ENCODE measurements at places on chromosomes 7 and 10.

DNA sequence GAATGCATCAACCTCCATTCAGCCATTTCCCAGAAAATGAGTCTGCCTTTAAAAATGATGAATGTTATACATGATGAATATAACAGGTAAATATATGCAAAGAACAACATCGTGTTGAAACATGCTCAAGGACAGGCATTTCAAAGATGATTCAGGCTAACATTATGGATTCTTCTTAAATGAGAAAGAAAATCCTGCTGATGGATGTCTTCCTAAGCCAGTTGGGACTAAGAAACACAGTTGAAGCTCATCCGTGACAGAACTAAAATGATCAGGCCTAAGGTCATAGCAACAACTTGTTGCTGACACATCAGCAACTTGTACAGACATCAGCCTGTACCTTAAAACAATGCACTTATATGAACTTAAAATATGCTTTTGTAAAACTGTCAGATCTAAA lies 267.9 kb downstream of the MAGI2 start:
- no peak for DNase-seq

DNA sequence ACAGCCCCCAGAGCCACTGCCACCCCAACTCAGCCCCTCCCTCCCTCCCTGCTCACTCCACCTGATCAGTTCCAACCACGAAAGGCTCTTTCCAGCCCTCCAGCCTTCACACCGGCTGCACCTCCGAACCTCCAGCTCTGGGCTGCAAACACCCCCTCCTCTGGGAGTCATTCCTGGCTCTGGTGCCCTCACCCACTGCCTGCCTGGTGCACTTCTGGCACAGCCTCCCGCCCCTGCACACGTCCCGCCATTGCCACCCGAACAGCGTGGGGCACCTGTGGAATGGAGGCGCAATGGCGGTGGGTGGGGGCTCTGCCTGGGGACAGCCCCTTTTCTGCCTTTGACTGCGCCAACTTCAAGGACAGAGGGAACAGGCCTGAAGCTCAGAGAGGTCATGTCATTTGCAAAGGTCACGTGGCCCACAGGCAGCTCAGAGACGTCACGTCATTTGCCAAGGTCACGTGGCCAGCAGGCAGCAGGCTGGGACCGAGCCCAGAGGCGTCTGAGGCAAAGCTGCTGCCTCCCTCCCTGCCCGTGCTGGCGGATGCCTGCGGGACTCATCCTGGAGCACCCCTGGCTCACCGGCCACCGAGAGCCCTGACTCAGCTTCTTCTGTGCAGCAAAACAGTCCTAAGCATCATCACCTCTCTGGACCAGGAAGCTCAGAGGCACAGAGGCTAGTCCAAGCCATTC lies 76.0 kb upstream of the DNAAF5 start:
- DNase-seq: no peak

- no peak for DNase-seq
Observed at GRCh38 chr10:133173860-133174640, 14.0 kb downstream of the KNDC1 start.

DNA sequence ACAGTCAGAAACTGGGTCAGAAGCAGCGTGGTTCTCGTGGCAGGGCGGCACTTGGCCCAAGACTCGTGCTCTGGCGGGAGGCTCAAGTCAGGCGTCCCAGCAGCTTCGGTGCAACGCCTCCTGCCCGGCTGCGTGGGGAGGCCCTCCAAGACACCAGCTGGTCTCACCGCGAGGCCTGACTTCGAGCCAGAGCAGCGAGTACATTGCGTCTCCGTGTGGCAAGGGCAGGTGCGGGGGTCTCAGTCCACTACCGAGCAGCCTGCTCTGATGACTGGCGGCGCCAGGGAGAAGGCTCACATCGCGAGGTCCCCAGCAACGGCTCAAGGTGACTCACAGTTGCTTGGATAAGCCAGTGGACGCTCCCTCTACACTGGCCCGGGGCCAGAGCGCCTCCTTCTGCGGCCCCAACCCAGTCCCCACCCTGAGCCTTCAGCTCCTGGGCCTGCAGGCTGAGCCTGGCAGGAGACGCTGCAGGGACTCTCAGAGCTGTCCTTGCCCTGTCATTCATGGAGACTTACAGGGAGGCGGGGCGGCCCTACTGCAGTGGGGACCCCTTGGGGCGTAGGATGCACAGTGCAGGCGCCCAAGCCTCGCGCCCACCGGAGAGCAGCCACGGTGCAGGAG lies 41.9 kb upstream of the PRKAR1B start:
- DNase-seq: peak; percentile 77

DNA sequence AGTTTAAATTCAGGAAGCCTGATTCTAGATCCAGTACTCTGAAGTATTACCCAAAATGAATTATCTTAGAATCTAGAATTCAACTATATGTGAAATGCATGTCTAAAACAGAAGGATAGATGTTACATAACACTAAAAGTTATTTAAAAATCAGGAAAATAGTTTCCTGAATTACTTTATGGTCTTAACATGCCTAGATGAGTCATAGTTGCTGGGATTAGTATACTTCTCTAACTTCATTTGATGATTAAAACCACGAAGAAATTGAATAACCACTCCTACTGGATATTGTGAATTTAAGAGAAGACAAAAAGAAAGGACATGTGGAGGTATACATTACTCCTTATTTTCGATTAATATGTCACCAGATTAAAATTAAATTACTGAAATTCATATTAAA lies 65.5 kb downstream of the ATAD1 start:
- DNase-seq: no peak

- no peak for DNase-seq
Observed at GRCh38 chr7:69800495-69800894, 202.2 kb downstream of the AUTS2 start.

- DNase-seq: no peak
Observed at GRCh38 chr10:109997233-109997632, 10.6 kb upstream of the ADD3 start.

DNA sequence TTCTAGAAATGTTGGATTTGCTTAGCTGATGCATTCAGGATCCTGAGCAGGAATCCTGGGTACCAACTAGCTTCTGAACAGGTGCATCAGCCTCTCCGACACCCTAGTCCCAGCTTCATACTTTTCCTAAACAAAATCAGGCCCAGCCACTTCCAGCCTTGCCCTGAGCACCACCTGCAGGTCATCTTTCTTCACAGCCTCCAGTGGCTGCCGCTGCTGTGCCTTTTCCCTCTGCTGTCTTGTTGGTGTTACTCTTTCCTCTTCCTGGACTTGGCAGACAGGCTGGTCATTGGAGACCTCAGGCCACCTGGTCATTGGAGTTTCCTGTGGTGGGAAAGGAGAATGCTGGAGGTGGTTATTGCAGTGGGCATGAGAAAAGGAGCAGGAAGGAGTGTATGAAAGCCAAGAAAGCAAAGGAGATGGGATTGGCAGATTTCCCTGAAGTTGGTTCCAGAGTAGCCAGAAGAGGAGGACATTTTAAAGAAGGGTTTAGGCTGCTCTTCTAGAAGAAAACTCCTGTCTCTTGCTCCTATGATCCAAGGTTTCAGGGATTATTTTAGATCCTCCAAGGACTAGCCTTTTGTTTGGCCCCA lies 48.2 kb upstream of the NFKB2 start:
- peak; percentile 46 for DNase-seq

GRCh38 chr10:86594535-86594934 lies 59.8 kb upstream of the OPN4 start:
- DNase-seq: no peak

DNA sequence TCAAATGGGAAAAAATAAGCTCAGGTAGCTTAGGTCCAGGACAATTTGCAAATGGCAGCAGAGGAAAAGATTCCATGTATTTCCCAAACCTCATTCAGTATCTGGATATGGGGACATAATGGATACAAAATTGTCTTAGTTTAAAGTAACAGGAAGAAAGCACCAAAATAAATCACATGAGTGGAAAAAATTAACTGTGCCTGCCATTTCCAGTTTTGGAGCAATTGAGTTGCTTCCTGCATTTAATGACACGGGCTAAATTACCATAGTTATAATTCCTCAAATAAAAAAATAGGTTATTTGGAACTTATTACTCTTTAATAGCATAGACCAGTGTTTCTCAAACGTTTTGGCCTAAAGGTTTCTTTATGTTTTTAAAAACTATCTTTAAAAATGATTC lies 6.3 kb upstream of the STAMBPL1 start:
- no peak for DNase-seq

GRCh38 chr7:131424219-131424822 lies 96.6 kb downstream of the MKLN1 start:
- no peak for DNase-seq

GRCh38 chr10:11415095-11415494 lies 196.4 kb downstream of the USP6NL start:
- DNase-seq: no peak

- DNase-seq: no peak
Observed at GRCh38 chr7:6360841-6361240, 86.9 kb downstream of the DAGLB start.

DNA sequence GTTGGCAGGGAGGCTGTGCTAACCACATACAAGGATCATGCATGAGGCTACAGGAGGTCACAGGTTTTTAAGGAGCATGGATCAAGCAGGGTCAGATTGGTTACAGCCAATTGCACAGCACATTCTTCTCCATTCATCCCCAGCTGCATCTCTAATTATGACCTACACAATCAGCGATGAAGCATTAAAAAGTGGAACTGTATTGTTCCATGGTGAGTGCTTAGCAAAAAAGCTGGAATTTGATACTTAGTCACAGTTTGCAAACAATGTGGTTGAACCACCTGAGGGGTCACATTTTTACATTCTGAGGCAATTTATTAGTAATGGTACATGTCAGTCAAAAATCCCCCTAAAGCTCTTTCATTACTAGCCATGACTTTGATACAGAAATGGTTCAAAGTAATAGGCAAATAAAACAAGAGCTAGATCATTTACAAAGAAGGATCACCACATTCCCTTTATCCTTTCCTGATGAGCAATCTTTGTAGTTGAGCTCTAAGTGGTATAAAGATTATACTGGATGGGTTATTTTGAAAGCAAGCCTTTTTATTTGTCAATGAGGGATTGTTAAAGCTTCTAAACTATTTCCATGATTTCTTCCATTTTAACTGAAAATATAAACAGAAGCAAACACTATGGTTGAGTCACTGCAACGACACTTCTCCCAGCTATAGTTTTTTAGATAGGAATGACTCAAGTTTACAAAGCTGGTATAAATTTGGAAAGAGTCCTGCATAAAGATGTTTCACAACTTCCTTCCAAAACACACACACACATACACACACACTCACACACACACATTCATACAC lies 217.8 kb upstream of the SEMA3A start:
- no peak for DNase-seq

- DNase-seq: no peak
Observed at GRCh38 chr7:99380823-99381663, 6.5 kb downstream of the ARPC1B start.

- peak; percentile 10 for DNase-seq
Observed at GRCh38 chr10:79387466-79387973, 40.3 kb downstream of the PPIF start.

DNA sequence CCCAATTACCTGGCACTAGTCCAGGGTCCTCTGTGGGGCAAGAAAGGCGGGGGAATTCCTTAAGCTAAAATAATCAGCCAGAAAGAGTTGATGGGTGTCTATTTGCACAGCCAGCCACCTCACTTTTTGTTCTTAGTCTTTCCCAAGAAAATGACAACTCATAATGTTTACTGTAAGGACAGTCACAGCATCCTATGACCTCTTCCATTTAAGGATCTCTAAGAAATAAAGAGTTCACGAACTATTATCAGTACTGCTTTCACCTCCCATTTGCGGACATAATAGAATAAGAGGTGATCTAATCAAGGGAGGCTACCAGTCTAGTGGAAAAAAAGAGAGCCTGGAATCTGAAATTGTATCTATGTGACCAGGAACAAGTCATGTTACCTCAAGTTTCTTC lies 72.4 kb upstream of the LRRC17 start:
- DNase-seq: no peak

DNA sequence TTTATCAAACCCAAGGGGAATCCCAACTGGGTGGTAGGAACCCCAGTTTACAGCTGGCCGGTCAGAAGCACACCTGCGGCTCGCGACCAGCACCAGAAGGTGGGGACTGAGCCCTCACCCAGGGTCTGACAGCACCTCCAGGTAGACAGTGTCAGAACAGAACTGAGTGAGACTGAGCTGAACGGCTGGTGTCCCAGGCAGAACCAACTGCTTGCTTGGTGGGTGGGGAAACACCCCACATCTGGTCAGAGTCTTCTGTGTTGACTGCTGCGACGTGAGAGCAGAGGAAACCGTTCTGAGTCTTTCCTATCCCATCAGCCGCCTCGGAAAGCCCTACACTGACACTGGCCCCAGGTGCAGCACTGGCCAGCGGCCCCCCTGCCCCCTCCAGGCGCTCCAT lies 160.7 kb downstream of the MAD1L1 start:
- no peak for DNase-seq

DNA sequence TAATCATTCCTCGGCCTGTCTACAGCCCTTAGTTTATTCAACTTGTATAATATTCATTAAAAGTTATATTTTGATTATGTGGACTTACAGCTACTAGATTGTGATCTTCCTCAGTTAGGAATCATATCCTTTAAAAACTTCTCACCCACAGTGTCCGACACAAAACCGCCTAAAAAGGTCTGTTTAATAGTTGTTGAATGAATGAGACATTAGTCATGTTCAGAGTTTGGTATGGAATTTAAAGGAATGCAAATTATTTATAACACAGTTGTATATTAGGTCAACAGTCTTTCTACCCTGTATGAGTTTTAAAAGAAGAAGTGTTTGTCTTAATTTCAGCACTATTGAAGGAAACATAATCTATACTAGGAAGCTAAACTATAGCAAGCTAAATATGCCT lies 390.0 kb downstream of the ARL4A start:
- no peak for DNase-seq

DNA sequence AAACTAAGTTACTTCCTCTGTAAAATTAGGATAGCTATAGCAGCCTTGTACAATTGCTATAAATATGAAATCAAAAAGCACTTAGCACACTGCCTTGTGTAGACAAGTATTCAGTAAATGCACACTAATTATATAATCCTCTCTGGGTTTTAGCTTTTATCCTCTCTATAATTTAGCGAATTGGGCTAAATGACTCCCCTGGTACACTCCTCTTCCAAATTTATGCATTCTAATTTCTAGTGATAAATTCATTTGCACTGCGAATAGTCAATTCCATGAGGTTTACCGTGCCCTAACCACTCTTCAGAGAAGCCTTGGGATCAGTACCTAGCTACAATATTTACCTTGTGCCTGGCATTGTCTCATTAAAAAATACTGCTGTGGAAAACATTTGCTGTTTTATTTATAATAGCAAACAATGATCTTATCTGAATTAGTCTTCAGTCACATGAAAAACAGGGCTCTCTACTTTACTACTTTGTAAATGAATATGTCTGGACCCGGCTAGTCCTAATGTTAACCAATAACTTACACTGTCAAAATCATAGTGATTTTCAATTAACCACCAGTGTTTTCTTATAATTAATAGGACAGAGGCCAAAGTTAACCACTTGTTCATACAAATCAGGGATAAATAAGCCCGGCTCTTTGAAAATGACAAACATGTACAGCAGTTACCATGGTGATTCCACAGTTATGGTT lies 577.9 kb downstream of the IPMK start:
- no peak for DNase-seq

GRCh38 chr7:40610461-40610860 lies 475.7 kb downstream of the SUGCT start:
- no peak for DNase-seq

GRCh38 chr10:31725436-31725835 lies 203.2 kb downstream of the ARHGAP12 start:
- no peak for DNase-seq

GRCh38 chr10:44334621-44335184 lies 50.2 kb downstream of the CXCL12 start:
- peak; percentile 74 for DNase-seq

- no peak for DNase-seq
Observed at GRCh38 chr10:8044331-8044907, 10.1 kb upstream of the GATA3 start.
